ENCODE measurements at places on chromosomes 11 and 22.

DNA sequence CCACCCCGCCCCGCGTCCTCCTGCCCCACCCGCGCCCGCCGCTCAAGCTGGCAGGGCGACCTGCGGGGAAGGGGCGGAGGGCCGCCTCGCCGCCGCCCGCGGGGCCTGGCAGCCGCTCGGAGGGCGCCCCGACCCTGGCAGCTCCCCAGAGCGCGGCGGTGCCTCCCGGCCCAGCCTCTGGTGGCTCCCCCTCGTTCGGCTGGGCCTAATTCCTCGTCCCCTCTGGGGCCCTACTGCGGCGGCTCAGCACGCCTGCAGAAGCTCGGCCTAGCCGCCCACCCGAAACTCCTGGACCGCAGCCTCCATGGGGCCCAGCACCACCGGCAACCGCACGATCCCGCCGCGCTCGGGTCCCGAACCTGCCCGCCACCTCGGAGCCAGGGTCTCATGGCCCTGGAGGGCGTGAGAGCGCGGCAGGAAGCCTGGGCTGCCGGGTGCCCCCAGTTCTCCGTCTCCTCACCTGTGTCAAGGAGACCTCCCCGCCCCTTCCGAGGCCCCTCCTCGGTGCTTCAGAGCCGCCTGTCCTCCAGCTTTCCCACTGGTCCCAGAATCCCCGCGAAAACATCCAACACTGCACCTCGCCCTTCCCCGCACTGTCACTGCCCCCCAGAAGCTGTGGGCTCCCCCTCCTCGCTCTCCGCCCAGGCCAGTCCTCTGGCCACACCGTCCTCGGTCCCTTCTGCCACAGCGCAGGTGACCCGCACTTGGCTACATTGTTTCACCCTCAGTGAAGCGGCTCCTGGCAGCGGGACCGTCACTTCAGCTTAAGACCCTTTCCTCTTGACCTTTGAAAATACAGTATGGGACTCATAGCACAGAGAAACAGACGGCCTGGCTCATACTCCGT lies 613 bp upstream of the GSC2 start:
- DNase-seq = no peak

- no peak for DNase-seq
Measured at GRCh38 chr22:49576241-49577141, 251.2 kb downstream of the BRD1 start.

- DNase-seq = no peak
Measured at GRCh38 chr11:64571410-64572091, 19.5 kb upstream of the SLC22A12 start.

- no peak for DNase-seq
Measured at GRCh38 chr22:40618400-40618799, 18.1 kb downstream of the MRTFA start.

- DNase-seq = no peak
Measured at GRCh38 chr11:69411257-69411924, 70.1 kb upstream of the LINC01488 start.

- DNase-seq = no peak
Measured at GRCh38 chr11:89168396-89168795, 9.3 kb upstream of the TYR start.

- no peak for DNase-seq
Measured at GRCh38 chr11:129375751-129376657, at the start of gene BARX2. Gene BARX2, plus strand, starts transcription at chr11:129375848. Its CDS starts 188 bp downstream, at chr11:129376036.

- DNase-seq = no peak
Measured at GRCh38 chr22:27420195-27420816, 381.2 kb downstream of the MN1 start.

- DNase-seq = no peak
Measured at GRCh38 chr11:105071089-105071732, 26.1 kb upstream of the CARD16 start.

- no peak for DNase-seq
Measured at GRCh38 chr22:45823336-45823735, 151.7 kb downstream of the ATXN10 start.

DNA sequence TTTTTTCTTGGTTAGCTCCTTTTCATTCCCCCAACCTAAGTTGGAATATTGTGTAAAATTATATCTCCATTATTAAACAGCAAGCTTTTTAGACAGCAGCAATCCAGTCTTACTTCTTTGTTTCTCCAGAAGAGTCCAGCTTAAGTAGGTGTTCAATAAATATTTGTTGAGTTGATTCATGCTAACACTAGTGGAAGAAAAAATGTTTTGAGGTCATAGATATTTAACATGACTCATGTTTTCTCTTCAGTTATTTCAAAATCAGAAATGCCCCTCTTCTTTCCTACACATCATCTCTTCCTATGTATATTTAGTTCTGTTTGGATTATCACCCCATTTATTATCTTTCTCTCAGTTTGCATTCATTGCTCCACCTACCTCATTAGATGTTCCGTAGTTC lies 20.3 kb downstream of the CCDC83 start:
- no peak for DNase-seq
